ENCODE measurements at places on chromosomes 16 and 17. TPM values are rescaled to one million over a fixed set of nuclear protein-coding genes. Genes with fewer than 3 reads are reported as not detected.

- DNase-seq = no peak
These were observed 9.3 kb downstream of the BECN1 start for GRCh38 chr17:42814633-42815399.

GRCh38 chr16:57643147-57643874 lies 14.9 kb downstream of the ADGRG1 start:
- DNase-seq = no peak

GRCh38 chr16:85464383-85465305 lies 148.5 kb upstream of the GSE1 start:
- no peak for DNase-seq

DNA sequence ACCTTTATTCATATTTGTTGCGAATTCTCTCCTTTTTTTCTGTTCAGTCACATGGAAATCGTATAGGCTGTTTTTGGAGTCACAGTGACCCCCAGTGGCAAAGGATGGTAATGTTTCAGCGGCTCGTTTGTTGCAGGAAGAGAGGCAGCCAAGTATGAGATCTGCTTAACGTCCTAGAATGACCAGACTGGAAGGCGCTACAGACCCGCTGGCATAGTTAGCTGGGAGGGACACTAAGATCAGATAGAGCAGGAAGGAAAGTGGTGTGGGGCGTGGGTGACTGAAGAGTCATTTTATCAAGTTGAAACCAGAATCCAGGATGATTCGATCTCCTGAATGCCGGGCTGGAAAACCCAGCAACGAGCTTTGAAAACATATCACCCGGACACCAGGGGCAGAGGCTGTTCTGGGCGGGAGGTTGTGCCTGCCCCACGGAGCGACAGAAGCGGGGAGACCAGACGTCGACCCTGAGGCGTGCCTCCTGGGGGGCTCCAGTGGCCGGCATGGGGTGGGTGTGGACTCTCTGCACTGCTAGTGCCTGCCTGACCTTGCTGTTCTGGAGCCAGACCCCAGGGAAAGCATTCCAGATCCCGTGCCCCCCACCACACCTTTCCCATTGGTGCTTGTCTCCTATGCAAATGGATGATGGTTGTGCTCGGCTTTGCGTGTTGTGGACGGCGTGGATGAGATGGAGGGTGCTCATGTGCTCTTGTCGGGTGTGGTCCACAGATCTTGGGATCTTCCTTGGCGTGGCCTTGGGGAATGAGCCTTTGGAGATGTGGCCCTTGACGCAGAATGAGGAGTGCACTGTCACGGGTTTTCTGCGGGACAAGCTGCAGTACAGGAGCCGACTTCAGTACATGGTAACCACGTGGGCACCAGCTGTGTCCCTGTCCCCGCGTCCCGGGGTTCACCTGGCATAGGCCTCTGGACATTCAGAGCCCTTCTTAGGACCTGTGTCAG lies 7.7 kb downstream of the IL34 start:
- peak; percentile 92 for DNase-seq

DNA sequence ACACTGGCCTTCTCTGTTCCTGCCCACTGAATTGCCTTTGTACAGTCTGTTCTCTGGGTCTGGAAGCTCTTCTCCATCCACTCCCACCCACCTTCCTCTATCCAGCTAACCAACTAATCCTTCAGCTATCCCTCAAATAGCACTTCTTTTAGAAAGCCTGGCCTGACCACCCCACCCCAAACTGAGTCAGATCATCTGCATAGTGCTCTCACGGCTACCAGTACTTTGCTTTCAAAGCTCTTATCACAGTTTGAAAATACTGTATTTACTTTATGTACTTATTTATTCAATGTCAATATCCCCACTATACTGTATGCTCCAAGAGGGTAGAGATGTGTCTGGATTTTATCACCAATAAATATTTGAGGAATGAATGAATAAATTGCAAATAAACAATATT lies 4.5 kb upstream of the CLDN7 start:
- no peak for DNase-seq

DNA sequence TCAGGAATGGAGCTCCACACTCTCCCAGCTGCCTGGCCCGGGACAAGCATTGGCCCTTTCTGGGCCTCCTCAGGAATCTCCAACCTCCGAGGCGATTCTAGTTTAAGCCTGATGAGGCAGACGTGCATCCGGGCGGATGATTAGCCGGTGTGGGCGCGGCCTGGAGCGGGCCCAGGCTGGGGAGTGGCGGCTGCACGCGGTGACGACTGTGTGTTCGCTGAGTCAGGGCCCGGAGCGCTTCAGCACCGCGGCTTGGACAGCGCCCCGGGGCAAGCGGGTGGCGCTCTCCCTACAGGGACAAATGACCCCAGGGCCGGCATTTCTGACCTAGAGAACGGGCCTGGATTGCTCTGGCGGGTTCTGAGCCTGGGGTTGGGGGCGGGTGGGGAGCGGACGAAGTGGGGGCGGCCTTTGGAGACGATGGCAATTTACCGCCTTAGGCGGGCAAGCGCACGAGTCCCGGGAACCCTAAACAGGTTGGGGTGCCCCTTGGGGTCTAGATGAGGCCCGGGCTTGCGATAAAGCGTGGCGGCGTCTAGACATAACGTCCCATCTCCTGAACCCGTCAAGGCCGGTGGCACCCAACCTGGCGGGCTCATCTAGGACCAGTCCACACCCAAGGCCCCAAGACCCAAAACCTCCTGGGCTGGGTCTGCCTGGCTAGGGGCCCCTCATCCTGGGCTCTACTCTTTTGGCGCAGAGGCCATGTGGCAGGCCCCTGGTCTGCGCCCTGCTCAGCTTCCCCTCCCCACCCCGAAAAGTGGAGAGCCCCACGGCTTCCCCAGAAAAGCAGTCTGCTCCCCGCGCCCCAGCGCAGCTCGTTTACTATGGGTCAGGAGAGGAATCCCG lies 22.3 kb upstream of the ZNHIT3 start:
- peak; percentile 79 for DNase-seq

Gene BPTF
- 126 TPM for total RNA-seq

DNA sequence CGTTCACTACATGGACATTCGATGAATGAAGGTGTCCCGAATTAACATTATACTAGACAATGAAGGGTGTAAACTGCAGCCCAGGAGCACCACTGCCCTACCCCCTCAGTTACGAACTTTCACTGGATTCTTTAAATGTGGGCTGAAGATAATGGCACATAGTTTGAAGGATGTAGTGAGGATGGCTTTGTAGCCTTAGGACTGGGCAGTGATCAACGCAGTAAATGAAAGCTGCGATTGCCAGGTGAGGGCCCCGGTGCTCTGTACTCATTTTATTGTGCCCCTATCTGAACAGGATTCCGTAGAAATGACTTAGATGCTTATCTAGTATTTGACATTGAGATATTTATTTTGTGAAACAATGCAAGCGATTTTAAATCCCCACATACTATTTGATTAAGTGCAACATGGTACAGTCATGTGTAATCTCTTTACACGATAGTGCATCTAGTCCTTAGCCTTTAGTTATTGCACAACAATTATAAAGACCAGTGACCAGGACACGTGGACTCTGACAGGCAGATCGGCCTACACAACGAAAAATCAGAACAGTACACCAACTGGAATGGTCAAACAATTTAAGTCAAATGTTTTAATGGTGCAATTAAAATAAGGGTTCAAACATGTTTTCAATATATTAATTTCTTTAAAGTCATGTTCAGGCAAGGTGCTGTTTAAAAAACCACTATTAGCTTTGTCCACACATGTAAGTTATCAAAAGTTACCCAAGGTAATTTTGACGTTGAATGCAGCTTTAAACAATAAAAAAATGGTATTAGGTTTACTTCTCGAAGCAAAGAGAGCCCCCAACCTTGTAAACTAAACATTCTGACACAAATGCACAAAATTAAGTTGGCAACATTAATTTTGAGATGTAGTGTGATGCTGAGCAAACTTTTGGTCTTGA lies 17.4 kb upstream of the ERN1 start:
- no peak for DNase-seq

GRCh38 chr17:40151414-40151963 lies 11.2 kb downstream of the CASC3 start:
- DNase-seq = no peak

DNA sequence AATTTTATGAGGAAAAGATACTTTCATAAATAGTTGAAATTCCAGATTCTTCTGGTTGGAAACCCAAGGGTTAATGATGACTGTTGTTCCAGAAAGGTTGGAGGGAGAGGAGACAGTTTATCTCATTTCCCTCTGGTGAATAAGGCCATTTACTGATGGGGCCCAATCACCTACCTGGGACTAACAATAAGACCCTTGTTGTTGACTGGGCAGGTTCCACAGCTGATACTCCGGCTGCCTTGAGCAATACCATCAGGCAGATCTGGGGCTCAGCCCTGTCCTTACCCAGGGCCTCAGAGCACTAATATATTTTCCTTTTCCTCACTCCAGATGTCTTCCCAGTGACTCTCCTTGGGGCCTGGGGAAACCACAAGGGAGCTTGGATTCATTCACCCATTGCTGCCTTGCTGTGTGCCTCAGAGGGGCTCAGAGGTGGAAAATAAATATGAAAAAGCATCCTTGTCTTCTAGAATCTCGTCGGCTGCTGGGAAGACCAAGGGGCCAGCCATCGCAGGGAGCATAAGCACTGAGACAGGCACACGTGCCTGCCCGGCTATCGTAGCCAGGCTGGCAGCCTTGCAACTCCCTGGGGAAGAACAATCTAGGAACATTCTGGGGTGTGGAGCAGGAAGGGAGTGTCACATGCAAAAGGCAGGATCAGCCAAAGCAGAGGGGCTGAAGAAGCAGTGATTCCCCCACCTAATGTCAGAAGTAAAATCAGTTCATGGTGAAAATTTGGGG lies 54.4 kb downstream of the MPRIP start:
- DNase-seq = no peak

Gene DHRS7C
- total RNA-seq = not detected

Gene HS3ST3A1
- total RNA-seq = not detected

- DNase-seq = no peak
These were observed 5.0 kb upstream of the DNASE1L2 start for GRCh38 chr16:2231016-2231931.

DNA sequence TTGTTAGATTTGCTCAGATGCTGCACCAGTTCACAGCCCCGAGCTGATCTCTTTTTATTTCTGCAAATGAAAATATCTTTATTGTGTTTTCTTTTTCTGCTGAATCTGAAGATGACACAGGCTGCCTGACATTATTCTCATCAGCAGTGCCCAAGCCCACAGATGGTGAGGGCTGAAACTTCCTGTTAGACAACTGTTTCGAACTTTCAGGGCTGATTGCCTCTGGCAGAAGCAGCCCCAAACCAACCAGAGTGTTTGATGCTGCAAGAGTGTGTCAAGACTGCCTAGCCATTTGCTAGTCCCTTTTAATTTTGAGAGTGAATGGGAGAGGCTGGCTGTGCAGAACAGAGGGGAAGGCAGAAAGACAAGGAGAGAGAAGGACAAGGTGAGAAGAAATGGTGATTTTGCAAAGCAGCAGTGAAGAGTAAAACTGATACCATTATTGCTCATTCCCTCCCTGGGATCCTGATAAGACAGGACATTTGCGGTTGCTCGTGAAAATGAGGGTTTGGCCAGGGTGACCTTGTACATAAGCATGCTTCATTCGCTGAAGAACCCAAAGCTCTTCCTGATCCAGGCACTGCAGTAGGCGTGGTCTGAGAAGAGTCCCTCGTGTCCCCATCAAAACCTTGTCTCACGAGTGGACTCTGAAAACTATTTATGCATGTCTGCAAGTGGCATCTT lies 77.2 kb downstream of the TMEM114 start:
- DNase-seq = no peak

- DNase-seq = no peak
These were observed 20.2 kb downstream of the ZNF778 start for GRCh38 chr16:89237733-89238132.

GRCh38 chr17:3989041-3989886 lies 25.0 kb upstream of the ATP2A3 start:
- DNase-seq = peak; percentile 42

GRCh38 chr17:64406321-64407200 lies 15.9 kb upstream of the PECAM1 start:
- no peak for DNase-seq

DNA sequence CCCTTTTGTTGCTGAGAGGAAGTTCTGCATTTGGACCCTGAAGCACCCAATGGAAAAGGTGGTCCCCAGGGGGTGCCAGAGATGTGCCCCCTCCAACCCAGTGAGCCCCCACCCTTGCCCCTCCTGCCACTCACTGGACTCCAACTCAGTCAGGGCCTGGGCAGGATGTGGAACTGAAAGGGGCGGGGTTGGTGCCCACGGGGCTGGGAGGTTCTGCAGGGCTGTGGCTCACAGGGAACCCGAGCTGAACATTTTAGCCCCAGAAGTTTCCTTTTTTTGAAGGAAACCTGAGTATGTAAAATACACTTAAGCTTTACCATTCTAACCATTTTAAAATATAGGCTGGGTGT lies 15.8 kb upstream of the OGFOD3 start:
- no peak for DNase-seq

GRCh38 chr16:12757546-12757945 lies 46.1 kb downstream of the CPPED1 start:
- DNase-seq = no peak

- DNase-seq = no peak
These were observed 9.6 kb upstream of the EIF1 start for GRCh38 chr17:41678907-41679739.

- no peak for DNase-seq
These were observed 8.7 kb downstream of the ZDHHC7 start for GRCh38 chr16:85002608-85003007.

Gene P2RX5
- 3.0 TPM for total RNA-seq

Gene IKZF3
- total RNA-seq = 24.3 TPM

- no peak for DNase-seq
These were observed 276.5 kb upstream of the XYLT1 start for GRCh38 chr16:17747081-17747756.

Gene ODF4
- total RNA-seq = not detected

Gene CA10
- not detected for total RNA-seq

DNA sequence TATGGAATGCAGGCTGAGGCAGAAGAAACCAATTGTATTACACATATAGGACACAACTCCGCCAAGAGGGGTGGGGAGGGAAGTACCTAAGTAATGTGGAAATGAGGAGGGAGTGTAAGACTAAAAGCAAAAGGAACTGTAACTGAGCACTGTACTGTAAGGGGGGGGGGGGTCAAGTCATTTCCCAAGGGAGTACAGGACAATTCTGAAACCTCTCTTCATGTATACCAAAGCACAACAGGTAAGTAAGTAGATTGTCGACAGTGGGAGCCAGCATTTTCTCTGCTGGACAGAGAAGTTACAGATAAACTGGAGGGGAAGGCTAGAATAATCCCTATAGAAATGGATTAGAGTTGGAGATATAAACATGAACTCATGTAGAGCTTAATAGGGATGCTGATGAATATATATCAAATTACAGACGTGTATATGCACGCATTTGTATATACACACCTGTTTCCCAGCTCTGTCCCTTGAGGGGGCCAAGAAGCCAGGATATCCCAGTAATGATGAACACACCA lies 6.4 kb downstream of the USP22 start:
- no peak for DNase-seq

GRCh38 chr17:57892820-57893595 lies 43.2 kb upstream of the MRPS23 start:
- peak; percentile 93 for DNase-seq

Gene RNF222
- not detected for total RNA-seq

GRCh38 chr17:45739786-45740185 lies 44.3 kb upstream of the CRHR1 start:
- DNase-seq = no peak

Gene CHST6
- 3.2 TPM for total RNA-seq

Measured in ureter (tissue), 1 donor.